ENCODE measurements at places on chromosomes 5 and 9. TPM values are rescaled to one million over a fixed set of nuclear protein-coding genes. Genes with fewer than 3 reads are reported as not detected.

GRCh38 chr9:26800322-26800721, 92.3 kb downstream of the CAAP1 start:
- no peak for DNase-seq

GRCh38 chr9:93774331-93775102, 180.6 kb downstream of the BARX1 start:
- peak; percentile 3 for DNase-seq

DNA sequence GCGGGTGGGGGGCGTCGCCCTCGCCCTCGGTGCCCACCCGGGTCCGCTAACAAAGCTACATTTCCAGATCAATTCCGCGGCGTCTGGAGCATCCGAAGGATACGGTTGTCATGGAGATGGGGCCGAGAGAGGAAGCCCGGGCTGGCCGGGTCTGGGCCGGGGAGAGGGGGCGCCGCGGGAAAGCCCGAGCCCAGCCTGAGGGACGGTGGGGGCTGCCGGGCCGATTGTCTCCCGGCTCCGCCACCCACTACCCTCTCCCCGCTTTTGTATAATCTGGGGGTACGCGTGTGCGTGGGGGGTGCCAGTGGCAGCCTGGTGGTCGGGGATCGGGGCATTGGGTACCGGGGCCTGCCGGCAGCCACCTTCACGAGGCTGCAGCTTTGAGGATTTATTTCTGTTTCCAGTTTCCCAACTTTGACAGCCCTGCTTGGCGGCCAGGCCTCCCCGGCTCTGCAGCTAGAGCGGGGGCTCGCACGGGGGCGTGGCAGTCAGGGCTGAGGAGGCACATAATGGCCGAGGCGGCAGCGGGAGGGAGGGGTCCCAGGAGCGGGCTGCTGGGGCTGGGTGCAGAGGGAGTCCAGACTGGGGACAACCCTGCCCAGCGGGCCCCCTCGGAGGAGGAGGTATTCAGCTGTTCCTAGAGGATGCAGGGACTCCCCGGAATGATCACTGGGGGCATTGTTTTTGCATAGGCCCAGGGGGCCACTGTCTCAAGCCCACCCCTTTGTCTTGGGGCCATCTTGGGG, 626 bp downstream of the PSD2 start:
- peak; percentile 86 for DNase-seq

The HCN1 gene
- total RNA-seq, result not detected

DNA sequence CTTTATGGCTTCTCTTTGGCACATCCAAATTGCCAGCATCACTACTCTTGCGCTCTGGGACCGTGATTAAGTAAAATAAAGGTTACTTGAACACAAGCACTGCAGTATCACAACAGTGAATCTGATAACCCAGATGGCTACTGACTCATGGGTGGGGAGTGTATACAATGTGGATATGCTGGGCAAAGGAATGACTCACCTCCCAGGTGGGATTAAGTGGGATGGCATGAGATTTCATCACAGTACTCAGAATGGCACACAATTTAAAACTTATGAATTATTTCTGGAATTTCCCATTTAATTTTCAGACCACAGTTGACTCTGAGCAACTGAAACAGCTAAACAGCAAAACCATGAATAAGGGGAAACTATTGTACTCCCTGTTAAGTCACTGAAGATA, 4.3 kb downstream of the GFM2 start:
- DNase-seq, result no peak

- no peak for DNase-seq
Measured at GRCh38 chr9:75544815-75545214, 345.7 kb upstream of the PCSK5 start.

The BARHL1 gene
- total RNA-seq, result not detected

DNA sequence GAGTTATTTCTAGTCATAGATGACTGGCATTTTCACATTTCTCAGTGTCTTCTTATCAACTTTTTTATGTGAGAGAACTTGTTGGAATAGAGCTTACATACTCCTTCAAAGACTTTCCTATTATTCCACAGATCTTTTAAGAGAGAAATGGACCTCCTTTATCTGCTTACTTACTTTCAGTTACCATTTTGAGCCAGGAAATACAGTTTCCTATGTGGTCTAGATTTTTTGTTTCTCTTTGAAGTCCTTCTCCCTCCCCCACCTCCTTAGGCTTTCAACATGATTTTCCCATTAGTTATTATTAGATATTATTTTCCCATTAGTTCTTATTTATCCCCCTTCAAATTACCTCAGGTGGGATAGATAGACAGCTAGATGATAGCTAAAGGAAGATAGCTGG, 289.1 kb upstream of the ITGA1 start:
- no peak for DNase-seq

The BTNL8 gene
- not detected for total RNA-seq

DNA sequence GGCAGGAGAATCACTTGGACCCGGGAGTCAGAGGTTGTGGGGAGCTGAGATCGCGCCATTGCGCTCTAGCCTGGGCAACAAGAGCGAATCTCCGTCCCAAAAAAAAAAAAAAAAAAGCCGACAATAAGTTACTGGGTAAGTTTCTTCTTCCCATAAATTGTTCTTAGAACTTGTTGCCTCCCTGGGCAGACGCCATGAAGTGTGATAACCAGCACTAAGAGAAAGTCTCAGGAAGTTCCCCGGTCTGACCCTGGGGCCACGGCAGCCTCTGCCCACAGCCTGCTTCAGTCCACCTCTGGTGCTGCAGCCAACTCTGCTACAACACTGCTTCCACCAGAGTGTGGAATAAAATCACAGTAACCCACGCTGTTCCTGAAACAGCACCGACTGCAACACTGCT, 19.1 kb downstream of the LPCAT1 start:
- no peak for DNase-seq

DNA sequence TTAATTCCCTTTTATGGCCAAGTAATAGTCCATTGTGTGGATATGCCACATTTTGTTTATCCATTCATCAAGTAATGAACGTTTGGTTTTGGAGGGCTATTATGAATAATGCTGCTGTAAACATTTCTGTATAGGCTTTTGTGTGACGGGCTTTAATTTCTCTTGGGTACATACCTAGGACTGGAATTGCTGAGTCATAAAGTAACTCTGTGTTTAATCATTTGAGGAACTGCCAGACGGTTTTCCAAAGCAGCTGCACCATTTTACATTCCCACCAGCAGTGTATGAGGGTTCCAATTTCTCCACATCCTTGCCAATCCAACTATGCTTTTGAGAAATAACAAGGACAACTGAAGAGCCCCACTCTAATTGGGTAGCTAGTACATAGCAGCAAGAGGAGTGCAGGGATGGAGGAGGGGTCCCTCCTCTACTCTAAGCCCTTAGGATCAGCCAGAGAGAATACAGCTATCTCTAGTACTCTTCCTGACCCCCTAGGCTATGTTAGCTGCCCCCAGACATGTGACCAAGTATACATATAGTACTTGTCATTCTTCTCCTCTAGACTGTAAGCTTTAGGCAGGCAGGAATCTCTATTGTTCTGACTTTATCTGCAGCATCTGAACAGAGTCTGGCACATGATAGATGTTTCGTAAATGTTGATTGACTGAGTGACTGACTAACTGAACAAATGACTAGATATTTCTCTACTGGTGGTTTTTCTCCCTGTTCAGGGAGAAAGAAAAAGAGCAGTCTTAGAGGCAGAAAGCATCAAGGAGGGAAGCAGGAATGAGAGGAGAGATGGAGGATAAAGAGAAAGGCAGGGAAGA, 22.1 kb upstream of the MATR3 start:
- DNase-seq, result peak; percentile 65

- no peak for DNase-seq
Measured at GRCh38 chr5:12323637-12324229, 419.5 kb upstream of the CTNND2 start.

- no peak for DNase-seq
Measured at GRCh38 chr5:139399501-139400121, 4.3 kb downstream of the SPATA24 start.

- DNase-seq, result no peak
Measured at GRCh38 chr5:133525126-133525525, 87.2 kb downstream of the FSTL4 start.

- DNase-seq, result no peak
Measured at GRCh38 chr5:30957591-30957990, 235.9 kb upstream of the CDH6 start.

The JADE2 gene
- 26.8 TPM for total RNA-seq

The IFNA2 gene
- not detected for total RNA-seq

DNA sequence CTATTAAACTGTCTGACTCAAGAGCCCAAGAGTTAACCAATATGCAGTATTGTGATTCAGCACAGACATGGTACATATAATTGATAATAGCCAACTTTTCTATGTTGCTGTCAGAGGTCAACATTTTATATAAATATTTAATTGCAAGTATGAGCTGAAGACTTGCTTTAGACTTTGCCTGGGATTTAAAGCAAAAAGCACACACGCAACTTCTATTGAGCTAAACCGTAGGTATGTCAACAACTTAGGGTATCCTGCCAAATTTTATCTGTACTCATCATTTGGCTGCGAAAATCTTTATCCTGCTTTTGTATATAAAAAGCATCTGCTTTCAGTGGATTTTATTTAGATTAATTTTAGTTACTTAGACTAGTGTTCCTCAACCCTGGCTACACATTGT, 27.4 kb downstream of the UHRF2 start:
- no peak for DNase-seq

The PLCXD3 gene
- total RNA-seq, result not detected

The TMEM171 gene
- total RNA-seq, result 8.0 TPM

DNA sequence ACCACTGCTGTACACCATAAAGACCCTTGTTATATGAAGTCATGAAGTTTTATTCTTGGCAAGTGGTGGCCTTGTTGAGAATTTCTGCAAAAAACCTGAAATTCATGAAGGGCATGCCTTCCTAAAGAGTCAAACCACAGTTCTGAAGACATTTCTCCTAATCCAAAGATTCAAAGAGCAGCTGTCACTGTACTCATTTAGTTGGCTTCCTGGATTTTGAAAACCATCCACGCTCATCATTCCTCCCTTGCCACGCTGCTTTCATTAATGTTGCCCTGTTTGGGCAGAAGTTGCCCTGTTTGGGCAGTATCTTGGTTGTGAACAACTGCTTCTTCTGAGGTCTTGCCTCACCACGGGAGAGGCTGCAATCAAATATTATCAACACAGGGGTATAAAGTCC, 560.3 kb upstream of the TLE4 start:
- no peak for DNase-seq

GRCh38 chr5:154265197-154265773, 74.8 kb downstream of the GALNT10 start:
- DNase-seq, result no peak

- peak; percentile 91 for DNase-seq
Measured at GRCh38 chr5:9888501-9888901, 258.4 kb upstream of the TAS2R1 start.

The LPAR1 gene
- total RNA-seq, result 119 TPM

GRCh38 chr9:135098400-135099105, 11.1 kb downstream of the OLFM1 start:
- DNase-seq, result no peak

GRCh38 chr5:127697894-127698600, 5.1 kb upstream of the CCDC192 start:
- DNase-seq, result no peak

DNA sequence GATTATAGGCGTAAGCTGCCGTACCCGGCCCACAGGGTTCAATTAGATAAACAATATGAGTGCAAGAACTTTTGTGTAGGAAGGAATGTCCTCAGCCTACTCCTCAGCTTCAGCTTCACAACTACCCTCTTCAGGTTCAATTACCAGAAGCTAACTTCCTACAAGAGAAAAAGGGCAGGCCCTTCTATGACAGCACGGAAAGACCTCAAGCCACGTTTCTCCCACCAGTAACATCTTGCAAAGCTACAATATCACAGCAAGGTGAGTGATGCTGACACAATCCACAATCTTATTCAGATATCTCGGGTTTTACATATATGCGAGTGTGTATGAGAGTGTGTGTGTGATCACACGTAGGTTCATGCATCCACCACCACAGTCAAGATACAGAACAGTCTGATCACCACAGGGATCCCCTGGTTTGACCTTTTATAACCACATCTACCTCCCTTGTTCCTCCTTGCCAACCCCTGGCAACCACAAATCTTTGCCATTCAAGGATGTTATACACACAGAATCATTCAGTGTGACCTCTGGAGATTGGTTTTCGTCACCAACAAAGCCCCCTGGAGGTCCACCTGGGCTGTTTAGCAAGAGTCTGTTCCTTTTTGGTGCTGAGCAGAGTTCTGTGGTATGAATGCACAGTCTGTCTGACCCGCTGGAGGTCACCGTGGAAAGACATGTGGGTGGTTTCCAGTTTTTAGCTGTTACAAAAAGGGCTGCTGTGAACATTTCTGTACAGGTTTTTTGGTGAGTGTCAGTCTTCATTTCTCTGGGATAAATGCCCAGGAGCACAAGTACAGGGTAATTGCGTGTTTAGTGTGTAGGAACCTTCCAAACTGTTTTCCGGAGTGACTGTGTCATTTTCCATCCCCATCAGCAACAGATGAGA, 38.2 kb downstream of the IPPK start:
- no peak for DNase-seq

The GALNT12 gene
- 10.1 TPM for total RNA-seq

The SLC34A3 gene
- total RNA-seq, result not detected

Data from osteoblast (primary cell).